ENCODE measurements at places on chromosomes 11 and 22. TPM values are rescaled to one million over a fixed set of nuclear protein-coding genes. Genes with fewer than 3 reads are reported as not detected.

The SMC1B gene
- total RNA-seq = 0.13 TPM

The CAPN5 gene
- total RNA-seq = 22.4 TPM

The MPEG1 gene
- not detected for total RNA-seq

The OR8G5 gene
- total RNA-seq = not detected

The PATE1 gene
- total RNA-seq = not detected

- DNase-seq = no peak
Measured at GRCh38 chr11:20156876-20157613, 3.2 kb downstream of the DBX1 start.

DNA sequence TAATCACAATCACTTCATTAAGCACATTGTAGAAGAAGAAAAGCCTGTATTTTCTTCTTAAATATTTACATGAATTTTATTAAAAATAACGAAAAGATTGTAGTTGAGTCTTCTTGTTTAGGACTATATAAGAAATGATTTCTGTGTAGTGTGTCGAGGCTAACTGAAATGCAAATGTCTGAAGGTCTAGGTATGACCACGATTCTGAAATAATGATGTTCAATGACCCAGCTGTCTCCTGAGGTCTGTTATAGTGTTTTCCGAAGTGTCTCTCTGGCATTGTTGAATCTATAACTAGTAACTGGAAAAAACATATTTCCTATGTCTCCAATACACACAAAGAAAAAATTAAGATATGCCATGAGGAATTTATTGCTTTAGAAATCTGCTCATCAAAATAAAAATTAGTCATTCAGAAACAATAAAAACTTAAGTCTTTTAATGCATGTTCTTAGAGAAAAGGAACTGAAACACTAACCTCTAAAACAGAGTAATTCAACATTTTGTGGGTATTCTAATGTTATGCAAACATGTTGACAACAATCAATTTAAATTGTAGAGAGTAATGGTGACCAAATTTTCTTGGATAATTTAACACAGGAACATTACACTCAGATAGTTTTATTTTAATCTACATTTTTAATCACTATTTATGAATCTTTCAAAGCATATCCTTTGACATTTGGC lies 55.0 kb downstream of the CASP12 start:
- no peak for DNase-seq
